ENCODE measurements at places on chromosomes 6 and 20. TPM values are rescaled to one million over a fixed set of nuclear protein-coding genes. Genes with fewer than 3 reads are reported as not detected.

DNA sequence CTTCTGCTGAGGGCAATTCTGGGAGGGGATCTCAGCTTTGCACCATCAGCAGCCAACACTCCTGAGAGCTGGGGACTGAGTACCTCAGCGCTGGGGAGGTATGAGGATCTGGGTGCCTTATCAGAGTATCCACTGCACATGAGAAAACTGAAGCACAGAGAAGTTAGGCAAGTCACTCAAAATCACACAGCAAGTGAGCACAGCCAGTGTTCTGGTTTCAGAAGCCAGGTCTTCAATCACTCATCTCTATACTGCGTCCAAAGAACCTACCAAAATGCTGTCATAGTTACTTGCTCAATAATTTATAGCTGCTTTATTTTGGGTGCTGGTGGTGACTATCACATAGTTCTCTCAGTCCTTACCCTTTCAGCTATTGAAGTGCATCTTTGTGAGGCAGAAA, 5.0 kb downstream of the ADTRP start:
- no peaks in the 10 kb centered on the region for H3K27me3 ChIP-seq
- no peak overlapping the region for H3K27ac ChIP-seq
- no peaks in the 10 kb centered on the region for H3K36me3 ChIP-seq

ELOVL2 gene
- total RNA-seq = 0.91 TPM

MEI4 gene
- total RNA-seq = not detected

GRCh38 chr6:18327626-18328025, 59.5 kb upstream of the RNF144B start:
- H3K4me3 ChIP-seq = no peak overlapping the region
- peaks cover 11% of the 10 kb centered on the region for H3K4me1 ChIP-seq
- no peak for DNase-seq
- no peaks in the 10 kb centered on the region for H3K36me3 ChIP-seq
- no peak overlapping the region for H3K27ac ChIP-seq

CAP2 gene
- 11.6 TPM for total RNA-seq

GRCh38 chr6:75117701-75118100, 88.2 kb downstream of the COL12A1 start:
- H3K4me3 ChIP-seq = no peak overlapping the region
- H3K27me3 ChIP-seq = no peaks in the 10 kb centered on the region
- DNase-seq = no peak
- no peaks in the 10 kb centered on the region for H3K36me3 ChIP-seq

DNA sequence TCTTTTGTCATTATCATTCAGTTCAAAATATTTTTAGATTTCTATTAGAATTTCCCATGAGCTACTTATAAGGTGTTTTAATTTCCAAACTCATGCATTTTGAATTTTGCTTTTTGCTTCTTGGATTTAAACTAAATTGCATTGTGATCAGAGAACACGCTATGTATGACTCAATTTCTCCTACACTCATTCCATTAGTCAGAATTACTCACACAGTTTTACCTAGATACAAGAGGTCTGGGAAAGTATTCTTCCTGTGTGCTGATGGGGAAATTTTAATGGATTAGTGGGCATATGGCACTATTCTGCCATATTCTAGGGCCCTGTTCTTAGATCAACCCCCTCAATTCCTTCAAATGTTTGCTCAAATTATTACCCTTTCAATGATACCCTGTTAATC, 49.9 kb upstream of the BMP5 start:
- peak; percentile 95 for DNase-seq
- no peaks in the 10 kb centered on the region for H3K36me3 ChIP-seq
- peak overlapping the region; percentile 94 for H3K27ac ChIP-seq
- peaks cover 12% of the 10 kb centered on the region for H3K4me1 ChIP-seq
- no peaks in the 10 kb centered on the region for H3K27me3 ChIP-seq

GRCh38 chr6:2556761-2557160, 194.0 kb downstream of the MYLK4 start:
- DNase-seq = no peak
- no peak overlapping the region for H3K27ac ChIP-seq
- peaks cover 19% of the 10 kb centered on the region for H3K4me1 ChIP-seq
- no peaks in the 10 kb centered on the region for H3K27me3 ChIP-seq
- H3K36me3 ChIP-seq = no peaks in the 10 kb centered on the region
- no peak overlapping the region for H3K4me3 ChIP-seq

GRCh38 chr6:6494677-6495076, 93.8 kb upstream of the LY86 start:
- peak; percentile 54 for DNase-seq
- H3K4me3 ChIP-seq = no peak overlapping the region
- peaks cover 40% of the 10 kb centered on the region for H3K27me3 ChIP-seq
- H3K27ac ChIP-seq = no peak overlapping the region
- H3K4me1 ChIP-seq = no peaks in the 10 kb centered on the region

GRCh38 chr6:163866192-163866591, 451.7 kb downstream of the QKI start:
- H3K27ac ChIP-seq = no peak overlapping the region
- no peak for DNase-seq
- H3K4me3 ChIP-seq = no peak overlapping the region
- 0 out of 2 replicates have a peak, but pooled peaks cover under 1% of the 10 kb centered on the region for H3K27me3 ChIP-seq
- no peaks in the 10 kb centered on the region for H3K4me1 ChIP-seq

DNA sequence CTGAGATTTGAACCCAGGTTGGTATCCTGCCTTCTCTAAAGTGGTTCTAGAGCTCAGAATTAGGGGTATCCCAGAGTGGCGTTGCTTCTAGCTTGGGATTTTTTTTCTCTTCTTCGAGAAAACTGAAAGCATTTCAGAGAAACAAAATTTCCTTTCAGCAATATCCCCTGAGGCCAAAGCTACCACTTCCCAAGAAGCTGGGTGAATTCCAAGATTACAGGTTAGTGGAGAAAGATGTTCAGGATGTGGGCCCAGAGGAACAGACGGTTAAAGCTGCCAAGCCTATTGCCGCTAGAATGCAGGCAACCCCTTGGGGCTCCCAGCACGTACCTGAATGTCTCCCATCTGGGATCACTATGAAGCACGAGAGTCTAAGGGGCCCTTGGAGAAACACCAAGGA, 134.1 kb downstream of the FOXO3 start:
- peaks cover 9% of the 10 kb centered on the region for H3K4me1 ChIP-seq
- no peaks in the 10 kb centered on the region for H3K27me3 ChIP-seq
- no peaks in the 10 kb centered on the region for H3K36me3 ChIP-seq
- no peak overlapping the region for H3K4me3 ChIP-seq

- H3K27me3 ChIP-seq = peaks cover 10% of the 10 kb centered on the region
- no peak overlapping the region for H3K4me3 ChIP-seq
- no peaks in the 10 kb centered on the region for H3K36me3 ChIP-seq
- DNase-seq = peak; percentile 86
- peaks cover 9% of the 10 kb centered on the region for H3K4me1 ChIP-seq
Observed at GRCh38 chr6:11535801-11536230, 1.7 kb upstream of the TMEM170B start.

CABLES2 gene
- 13.5 TPM for total RNA-seq

TTBK1 gene
- total RNA-seq = not detected

THEMIS gene
- total RNA-seq = not detected

GRCh38 chr6:146106532-146106931, 77.7 kb downstream of the GRM1 start:
- no peak overlapping the region for H3K27ac ChIP-seq
- H3K4me1 ChIP-seq = no peaks in the 10 kb centered on the region
- no peak for DNase-seq

DNA sequence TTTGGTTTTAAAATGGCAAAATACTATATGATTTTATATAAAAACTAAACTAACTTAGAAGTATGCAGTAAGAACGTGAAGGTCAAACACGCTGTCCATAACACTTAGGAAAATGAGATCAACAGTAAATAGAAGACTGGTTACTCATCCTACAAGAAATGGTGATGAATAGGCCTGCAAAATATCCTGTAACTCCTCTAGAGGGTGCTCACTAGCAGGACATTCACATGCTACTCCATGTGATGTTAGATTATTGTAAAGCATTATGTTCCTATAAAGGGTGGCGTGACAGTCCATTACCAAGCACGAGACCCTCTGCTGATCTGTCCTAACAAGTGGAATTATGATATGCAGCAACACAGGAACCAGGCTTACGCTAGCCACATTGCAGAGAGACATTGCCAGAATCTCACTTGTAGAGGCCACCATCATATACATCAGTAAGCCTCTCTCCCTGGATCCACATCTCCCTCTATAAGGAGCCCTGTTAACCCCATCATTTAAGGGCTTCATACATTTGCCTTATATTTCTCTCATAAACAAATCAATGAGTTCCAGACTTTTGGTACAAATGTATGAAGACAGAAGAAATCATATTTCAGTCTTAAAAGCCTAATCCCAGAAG, 18.0 kb upstream of the DEFB129 start:
- no peak overlapping the region for H3K27ac ChIP-seq
- H3K4me1 ChIP-seq = no peaks in the 10 kb centered on the region
- DNase-seq = peak; percentile 78

GNL1 gene
- 34.7 TPM for total RNA-seq

- no peak overlapping the region for H3K27ac ChIP-seq
- H3K36me3 ChIP-seq = no peaks in the 10 kb centered on the region
- no peak overlapping the region for H3K4me3 ChIP-seq
- DNase-seq = no peak
- H3K4me1 ChIP-seq = no peaks in the 10 kb centered on the region
- 0 out of 2 replicates have a peak, but pooled peaks cover 8% of the 10 kb centered on the region for H3K27me3 ChIP-seq
Observed at GRCh38 chr6:40631744-40632143, 44.6 kb upstream of the LRFN2 start.

DNA sequence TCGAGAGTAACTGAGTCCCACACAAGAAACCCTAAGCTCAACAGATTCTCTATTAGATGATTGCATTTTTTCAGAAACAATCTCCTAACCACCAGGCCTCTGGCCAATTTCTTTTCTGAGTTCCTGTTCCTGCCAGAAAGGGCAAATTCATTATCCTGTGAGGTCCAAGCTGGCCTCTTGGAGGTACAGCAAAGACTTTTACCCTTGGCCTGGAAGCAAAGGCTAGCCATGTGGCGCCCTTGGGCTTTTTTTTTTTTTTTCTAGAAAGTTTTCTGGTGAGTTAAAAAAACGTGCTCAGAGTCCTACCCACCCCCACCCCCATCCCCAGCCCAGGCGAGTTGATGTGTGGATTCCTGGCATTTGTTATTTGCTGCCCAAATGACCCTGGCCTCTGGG, 59.0 kb upstream of the EEF1A1 start:
- H3K4me1 ChIP-seq = peaks cover 29% of the 10 kb centered on the region
- no peaks in the 10 kb centered on the region for H3K27me3 ChIP-seq
- DNase-seq = peak; percentile 78
- H3K27ac ChIP-seq = peak overlapping the region; percentile 99
- no peaks in the 10 kb centered on the region for H3K36me3 ChIP-seq

DNA sequence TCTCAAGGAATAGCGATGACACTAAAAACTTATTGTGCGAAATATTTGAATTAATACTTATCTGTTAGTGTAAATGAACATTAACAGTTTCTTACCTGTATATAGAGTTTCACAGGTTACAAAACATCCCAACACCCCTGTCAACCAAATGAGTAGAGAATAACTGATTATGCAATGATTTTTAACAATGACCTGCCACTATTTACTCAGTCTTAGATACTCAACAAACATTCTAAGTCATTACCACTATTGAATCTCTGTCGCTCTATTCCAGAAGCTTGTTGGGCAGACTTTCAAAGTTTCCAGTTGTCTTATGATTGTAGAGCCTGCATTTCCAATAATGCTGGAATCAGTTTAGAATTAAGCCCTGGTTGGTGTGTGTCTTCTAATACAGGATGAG, 85.5 kb downstream of the RNF182 start:
- peaks cover 6% of the 10 kb centered on the region for H3K4me1 ChIP-seq
- no peak overlapping the region for H3K27ac ChIP-seq
- peak; percentile 32 for DNase-seq

DNA sequence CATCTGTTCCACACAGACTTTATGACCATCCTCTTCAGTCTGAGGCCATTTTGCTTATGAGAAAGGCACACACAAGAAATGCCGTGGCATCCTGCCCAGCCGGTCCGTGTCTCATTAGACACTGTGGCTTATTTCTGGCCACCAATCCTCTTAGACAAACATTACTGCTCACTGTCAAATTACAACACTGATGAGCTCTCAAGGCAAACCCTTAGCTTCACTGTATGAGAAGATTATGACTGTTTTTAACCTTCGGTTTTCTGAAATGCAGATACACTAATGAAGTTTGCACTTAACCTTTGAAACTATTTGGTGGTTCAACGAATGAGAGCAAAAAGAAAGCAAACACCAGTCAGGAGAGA, 50.5 kb upstream of the DST start:
- H3K27me3 ChIP-seq = no peaks in the 10 kb centered on the region
- peak overlapping the region; percentile 48 for H3K4me3 ChIP-seq
- peaks cover 73% of the 10 kb centered on the region for H3K4me1 ChIP-seq
- H3K36me3 ChIP-seq = no peaks in the 10 kb centered on the region
- DNase-seq = peak; percentile 89

DNA sequence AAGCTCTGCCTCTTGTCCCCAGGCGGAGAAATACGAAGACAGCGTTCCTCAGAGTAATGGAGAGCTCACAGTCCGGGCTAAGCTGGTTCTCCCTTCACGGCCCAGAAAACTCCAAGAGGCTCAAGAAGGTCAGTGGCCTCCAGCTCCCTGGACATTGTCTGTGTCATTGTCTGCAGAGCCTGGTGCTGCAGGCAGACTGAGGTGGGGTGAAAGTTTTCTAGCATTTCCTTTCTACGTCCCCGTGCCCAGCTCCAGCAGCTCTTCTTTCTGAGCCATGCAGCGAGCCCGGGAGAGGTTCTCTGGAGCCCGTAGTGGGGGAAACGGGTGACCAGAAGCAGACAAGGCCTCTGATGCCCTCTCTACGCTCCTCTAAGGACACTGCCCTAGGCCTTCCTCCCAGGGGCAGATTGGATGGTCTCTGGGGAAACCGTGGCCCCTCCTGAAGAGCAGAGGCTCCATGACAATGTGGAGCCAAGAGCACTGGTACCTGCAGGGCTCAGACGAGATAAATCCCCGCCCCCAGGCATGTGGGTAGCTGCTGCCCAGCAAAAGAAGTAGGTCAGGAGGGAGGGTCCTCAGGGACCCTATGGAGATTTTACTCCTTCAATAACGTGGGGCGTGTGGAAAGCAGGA, 58.4 kb downstream of the EZR start:
- H3K4me3 ChIP-seq = no peak overlapping the region
- no peak for DNase-seq
- H3K4me1 ChIP-seq = no peaks in the 10 kb centered on the region
- H3K27ac ChIP-seq = no peak overlapping the region
- no peaks in the 10 kb centered on the region for H3K27me3 ChIP-seq

GRCh38 chr6:25697537-25698340, 45.7 kb downstream of the SCGN start:
- no peak overlapping the region for H3K27ac ChIP-seq
- peaks cover 37% of the 10 kb centered on the region for H3K27me3 ChIP-seq
- peak; percentile 7 for DNase-seq

SRC gene
- total RNA-seq = 55.6 TPM

JAG1 gene
- 176 TPM for total RNA-seq
